ENCODE measurements at places on chromosomes 5 and 9.

DNA sequence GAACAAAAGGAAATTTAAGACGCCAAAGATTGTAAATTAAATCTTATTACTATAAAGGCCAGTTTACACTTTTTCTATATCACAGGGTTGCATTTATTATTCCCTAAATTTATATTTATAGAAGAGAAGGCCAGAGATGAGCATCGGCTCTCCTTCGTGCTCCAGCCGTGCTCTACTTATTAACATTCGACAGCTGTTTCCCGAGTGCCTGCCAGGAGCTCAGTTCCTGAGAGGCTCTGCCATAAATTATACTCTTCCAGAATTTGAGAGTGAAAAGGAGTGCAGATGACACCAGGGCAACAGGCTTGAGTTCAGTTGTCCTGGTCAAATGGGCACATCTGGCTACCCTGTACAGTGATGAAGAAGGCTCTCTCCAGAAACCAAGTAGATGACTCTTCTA lies 70.1 kb downstream of the PCSK5 start:
- no peak for DNase-seq

DNA sequence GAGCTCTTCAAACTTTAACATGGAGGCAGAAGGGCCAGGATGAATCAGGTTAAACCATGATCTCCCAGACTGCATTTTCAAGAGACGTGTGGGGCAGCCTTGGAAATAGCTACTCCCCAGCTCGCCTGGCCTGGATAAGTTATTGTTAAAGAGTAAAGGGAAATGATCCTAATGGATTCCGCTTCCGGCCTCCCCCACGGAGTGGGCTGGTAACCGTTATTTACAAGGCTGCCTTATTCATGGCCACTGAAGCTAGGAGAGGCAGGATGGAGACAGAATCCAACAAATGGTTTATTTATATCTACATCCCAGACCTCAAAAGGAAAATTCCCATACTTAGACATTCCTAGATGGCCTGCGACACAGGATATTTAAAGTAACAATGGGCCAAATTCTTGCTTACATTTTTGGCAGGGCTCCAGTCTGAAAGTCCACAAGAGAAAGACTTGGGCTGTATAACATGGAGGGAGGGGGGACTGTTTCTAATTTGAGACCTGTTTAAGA lies 27.9 kb downstream of the SPRY4 start:
- DNase-seq = peak; percentile 77

DNA sequence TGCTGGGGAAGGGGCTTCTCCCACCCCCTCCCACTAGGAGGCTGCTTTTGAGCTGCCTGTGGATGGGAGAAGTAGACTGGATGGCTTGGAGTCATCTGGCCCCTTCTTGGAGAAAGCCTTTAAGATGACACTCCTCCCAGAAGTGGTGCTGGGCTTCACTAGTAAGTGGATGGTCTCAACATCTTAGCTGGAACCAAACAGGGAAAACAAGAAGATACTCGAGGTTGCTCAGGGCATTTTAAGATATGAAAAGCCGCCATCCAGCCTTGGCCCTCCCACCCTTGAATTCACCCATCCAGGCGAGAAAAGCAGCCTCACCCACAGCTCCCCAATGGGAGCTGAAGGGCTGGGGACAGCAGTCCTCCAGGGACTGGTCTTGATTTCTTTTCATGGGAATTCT lies 7.8 kb upstream of the SMIM32 start:
- no peak for DNase-seq

DNA sequence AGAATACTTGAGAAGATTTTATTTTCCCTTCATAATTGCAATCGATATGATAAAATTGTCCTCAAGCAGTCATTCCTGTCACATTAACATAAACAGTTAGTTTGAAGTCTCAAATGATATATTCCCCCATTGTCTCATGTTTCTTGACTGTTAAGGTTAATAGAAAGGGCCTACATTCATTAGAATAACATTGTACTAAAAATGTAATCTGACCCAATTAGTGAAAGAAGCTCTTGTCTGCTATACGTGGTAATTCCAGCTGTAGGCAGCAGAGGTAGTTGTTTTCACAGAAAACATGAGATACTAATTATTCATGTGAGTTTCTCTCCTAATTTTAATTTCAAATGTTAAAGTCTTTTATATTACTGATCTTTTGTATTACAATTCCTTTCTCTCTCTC lies 25.9 kb upstream of the AP3B1 start:
- peak; percentile 4 for DNase-seq

DNA sequence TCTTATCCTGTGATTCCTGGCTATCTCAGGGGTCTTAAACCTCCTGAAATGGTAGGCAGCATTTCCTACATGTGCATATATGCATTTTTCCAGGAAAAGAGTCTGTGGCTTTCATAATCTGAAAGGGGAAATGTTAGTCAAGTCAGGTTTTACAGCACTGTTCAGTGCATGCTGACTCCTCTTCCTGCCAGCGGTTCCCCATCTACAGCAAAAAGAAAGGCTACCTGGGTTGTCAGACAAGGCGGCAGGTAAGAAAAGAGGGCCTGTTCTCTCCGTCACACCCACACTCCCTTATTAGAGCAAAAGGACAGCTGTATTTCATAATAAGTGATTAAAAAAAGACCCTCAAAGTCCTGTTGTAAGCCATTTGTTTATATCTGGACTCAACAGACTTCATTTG lies 4.3 kb upstream of the SPATA6L start:
- no peak for DNase-seq

GRCh38 chr9:81729135-81729534 lies 39.8 kb upstream of the TLE1 start:
- no peak for DNase-seq

GRCh38 chr9:115262952-115263351 lies 145.0 kb upstream of the TNC start:
- no peak for DNase-seq

DNA sequence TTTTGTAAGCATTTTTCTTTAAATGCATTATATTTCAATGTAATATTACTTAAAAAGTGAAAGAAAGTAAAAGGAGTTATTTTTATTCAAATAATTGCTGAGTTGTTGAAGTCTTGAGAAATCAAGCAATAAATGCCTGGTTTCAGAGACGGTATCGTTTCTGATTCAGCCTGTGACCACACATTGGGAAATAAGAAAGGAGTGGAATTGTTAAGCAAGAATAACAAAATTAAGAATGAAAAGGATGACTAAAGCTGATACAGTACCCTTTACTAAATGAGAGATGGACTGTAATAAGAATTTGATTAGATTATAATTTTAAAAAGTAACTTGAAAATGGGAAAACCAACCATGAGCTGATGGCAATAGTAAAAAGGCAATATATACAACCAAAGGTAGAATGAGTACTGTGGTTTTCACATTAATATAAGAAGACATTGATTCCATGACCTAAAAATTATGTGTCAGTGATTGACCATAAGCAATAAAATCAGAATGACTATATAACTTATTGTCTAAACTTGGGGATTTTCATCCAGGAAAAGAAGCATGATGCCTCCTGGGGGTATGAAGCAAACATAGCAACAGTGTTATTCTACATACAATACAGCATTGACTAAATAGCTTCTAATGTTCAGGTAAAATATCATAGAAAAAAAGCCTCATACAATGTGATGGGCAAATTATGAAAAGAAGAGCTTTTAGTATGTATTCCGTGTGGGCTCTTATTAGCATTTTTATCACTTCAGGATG lies 101.9 kb upstream of the PRDM9 start:
- no peak for DNase-seq

- no peak for DNase-seq
Measured at GRCh38 chr5:133307275-133307674, 255.5 kb downstream of the HSPA4 start.

- DNase-seq = peak; percentile 65
Measured at GRCh38 chr5:132459031-132459982, 31.3 kb downstream of the IRF1 start.

DNA sequence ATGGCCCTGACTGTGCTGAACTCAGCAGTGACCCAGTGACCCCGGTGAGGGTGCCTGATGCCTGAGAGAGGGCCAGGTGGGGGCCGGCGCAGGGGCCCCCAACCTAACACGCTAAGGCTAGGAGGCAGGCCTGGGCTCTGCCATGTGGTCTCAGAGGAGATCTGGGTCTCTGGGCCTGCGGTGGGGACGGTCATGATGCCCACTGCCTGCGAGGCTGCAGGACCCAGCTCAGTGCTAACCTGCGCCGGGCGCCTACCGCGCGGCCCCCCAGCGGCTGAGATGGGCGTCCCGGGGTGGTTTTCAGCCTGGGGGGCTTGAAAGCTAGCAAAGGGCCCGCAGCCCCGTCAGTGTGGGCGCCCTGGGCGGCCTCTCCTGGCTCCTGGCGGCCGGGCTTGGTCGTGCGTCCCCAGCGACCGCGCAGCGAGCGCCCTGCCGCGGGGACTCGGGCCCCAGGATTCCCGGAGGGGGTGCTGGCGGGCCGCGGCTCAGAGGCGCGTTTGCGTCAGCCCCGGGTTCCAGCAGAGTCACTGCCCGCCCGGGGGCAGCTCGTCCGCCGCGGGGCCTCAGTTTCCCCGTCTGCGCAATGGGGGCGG lies 2.5 kb downstream of the EGFL7 start:
- peak; percentile 75 for DNase-seq

DNA sequence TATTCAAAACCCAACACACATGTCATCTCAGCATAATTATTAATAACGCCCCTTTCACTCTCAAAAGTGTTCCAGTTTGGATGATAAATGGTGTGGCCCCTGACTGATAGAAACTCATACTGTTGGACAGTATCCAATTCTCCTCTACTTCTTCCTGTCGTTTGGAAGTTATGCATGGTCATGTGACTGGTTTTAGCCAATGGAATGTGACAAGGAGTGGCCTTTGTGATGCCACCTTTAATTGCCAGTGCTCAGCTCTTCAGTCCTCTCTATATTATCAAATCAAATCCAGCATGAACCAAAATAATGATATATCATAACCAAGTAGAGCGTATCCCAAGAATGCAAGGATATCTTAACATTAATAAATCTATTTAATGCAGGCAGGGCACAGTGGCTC lies 117.8 kb upstream of the SPIN1 start:
- DNase-seq = no peak

- peak; percentile 20 for DNase-seq
Measured at GRCh38 chr9:135156525-135157510, 69.3 kb downstream of the OLFM1 start.

Measured in hepatic stellate cell (primary cell).